Neural progenitor cell (in vitro differentiated cells): ENCODE measurements at places on chromosomes 13 and 19. TPM values are rescaled to one million over a fixed set of nuclear protein-coding genes. Genes with fewer than 3 reads are reported as not detected.
A peak's percentile ranks its signal among the peaks of the same experiment; 100 is the strongest.

DNA sequence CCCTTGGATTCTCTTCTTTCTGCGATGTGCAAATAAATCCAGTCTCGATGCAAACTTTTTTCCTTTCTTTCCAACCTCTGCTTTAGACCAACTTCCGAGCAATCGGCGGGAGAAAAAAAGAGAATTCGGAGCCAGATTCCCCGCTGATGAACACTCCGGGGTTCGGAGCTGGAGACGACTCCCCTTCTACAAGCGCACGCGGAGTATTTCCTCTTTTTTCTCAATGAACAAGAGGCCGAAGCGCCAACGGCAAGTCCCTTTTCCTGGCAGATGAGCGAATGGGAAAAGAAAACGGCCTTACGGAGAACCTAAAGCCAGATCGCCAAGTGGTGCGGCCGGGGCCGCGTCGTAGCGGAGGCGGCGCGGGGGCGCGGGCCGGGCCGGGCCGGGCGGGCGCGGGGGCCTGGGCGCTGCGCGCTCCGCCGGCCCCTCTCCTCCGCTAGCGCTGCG is 250 bp downstream of the SPRY2 start:
- peak overlapping the region; percentile 98 for H3K27ac ChIP-seq
- peak overlapping the region; percentile 96 for H3K4me3 ChIP-seq
- H3K4me1 ChIP-seq: peaks cover 19% of the 10 kb centered on the region
- no peak for DNase-seq

The CABP5 gene
- total RNA-seq: not detected in 2 replicates

The ZNF730 gene
- total RNA-seq: 59.2 and 76.3 TPM in 2 replicates

The PSG2 gene
- total RNA-seq: not detected in 2 replicates
